ENCODE measurements at places on chromosomes 6 and 20. TPM values are rescaled to one million over a fixed set of nuclear protein-coding genes. Genes with fewer than 3 reads are reported as not detected.

LCA5 gene
- 5.4 TPM for total RNA-seq

PACSIN1 gene
- 6.4 TPM for total RNA-seq

TBC1D32 gene
- total RNA-seq = 14.0 TPM

DNA sequence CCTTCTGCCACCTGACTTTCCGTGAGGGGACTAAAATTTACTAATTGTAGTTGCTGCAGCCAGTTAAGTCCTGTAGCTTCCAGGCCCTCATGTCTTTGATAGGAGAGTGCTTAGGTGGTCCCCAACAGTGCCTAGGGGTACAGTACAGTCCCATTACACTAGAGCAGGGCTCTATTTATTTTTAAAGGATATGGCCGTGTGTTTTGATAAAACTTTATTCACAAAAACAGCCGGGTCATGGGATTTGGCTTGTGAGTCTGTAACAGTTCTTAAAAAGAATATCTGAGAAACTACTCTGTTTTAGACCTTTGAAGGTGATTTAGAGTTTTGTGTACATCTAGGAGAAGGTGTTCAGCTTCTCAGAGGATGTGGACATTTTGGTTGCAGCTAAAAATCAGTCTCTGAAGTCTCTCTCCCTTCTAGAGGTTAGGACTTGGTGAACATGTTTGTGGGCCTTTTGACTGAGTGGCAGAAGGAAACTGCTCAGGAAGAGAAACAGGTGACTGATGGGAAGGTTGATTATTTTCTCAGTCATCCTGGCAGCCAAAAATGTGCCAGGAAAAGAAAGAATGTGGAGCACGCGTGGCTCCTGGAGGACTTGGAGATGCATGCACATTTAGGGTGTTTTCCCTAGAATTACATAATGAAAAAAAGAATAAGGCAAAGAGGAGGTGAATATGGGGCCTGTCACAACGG is 57.4 kb downstream of the VAPB start:
- DNase-seq = no peak

DNA sequence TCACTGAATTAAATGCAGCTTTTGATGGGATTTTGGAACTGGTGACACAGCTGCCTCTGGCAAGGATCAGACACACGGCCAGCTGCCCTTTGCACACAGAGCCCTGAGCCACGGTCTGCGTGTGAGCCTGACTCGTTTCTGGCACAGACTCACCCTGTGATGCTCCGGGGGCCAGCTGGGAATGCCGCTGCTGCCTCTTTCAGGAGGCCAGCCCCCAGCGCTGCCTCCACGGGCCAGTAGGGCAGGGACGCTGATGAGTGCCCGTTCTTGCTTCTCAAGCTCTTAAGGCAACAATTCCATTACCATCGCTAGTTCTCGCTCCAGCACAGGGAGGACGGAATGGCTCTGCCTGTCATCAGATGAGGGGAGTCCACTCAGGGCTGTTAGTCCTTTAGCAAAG is 61.6 kb downstream of the IRF4 start:
- DNase-seq = no peak

Measured in PC-9 (cell line).